ENCODE measurements at places on chromosomes 12 and 14.
A peak's percentile ranks its signal among the peaks of the same experiment; 100 is the strongest.

- no peak for DNase-seq
These were observed 79.7 kb downstream of the RIMBP2 start for GRCh38 chr12:130636370-130636769.

DNA sequence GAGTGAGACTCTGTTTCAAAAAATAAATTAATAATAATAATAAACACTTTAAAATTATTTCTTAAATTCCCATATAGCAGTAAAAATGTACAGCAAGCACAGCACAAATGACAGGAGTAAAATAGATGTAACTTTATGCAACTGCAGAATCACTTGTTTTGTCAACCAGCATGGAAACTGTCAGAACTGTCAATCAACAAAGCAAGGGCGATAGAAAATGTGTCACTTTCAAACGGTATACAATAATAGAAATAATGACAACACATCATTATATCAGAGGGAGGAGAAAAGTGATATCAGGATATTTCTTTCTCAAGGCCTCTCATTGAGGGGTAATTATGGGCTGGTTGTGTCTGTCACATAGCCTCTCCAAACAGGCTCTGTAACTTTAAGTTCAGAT is 68.2 kb downstream of the KLHL28 start:
- no peak for DNase-seq

DNA sequence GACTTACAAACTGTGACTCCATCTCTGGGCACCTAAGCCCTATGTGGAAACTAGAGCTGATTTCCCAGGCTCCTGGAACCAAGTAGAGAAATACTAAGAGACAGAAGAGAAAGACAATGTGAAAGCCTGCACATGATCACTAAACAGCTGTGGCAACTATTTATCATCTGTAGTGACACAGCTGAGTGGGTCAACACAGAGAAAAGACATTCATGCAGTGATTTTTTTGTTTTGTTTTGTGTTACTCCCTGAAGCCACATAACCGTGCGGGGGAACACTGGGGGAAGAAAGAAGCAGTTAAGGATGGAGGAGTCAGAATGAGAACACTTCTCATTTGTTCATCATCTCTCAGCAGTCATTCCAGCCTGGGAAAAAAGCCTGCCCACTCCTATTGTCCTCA is 1.5 kb downstream of the PRR4 start:
- no peak for DNase-seq

- no peak for DNase-seq
These were observed 1.3 kb upstream of the DAAM1 start for GRCh38 chr14:59187118-59187517.

GRCh38 chr12:4820971-4821370 is 88.7 kb upstream of the KCNA1 start:
- DNase-seq = no peak

DNA sequence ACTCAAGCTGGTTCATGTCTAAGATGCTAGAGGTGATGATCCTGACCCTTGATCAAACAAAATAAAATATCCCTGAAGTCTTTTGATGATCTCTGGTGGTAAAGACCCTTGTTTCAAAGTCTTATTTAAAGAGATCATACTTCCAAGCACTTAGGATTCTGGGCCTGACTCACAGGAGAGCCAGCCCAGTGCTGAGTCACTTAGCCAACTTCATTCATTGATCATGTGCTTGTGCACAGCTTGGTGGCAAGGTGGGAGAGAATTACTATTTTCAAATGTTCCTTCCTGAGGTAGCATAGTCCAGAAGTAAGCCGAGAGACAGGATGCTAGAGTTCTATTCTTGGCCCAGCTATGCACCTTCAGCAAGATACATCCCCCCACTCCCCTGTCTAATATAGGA is 40.6 kb downstream of the SCN8A start:
- DNase-seq = no peak

GRCh38 chr12:102512523-102512922 is 32.2 kb upstream of the IGF1 start:
- DNase-seq = no peak

- DNase-seq = no peak
These were observed 94.4 kb downstream of the FIGNL2 start for GRCh38 chr12:51753980-51754675.

DNA sequence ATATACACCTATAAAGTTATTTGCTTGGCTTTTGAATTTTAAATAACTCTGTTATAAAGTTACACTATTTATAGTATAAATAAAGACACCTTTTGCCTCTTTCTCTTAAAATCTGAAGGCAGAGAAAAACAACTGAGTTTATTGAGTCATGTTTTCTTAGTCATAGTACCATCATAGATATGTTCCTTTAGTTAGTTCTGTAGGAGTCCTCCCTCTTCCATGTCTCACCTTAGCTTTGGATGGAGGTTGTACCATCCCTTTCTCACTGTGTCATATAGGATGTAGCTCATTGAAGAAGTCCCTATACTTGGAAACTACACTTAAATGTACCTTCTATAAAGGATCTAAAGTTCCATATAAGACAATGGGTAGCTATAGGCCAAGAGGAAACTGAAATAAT is 39.7 kb upstream of the TSPAN8 start:
- no peak for DNase-seq

GRCh38 chr14:96979611-96980074 is 182.5 kb downstream of the VRK1 start:
- DNase-seq = no peak

DNA sequence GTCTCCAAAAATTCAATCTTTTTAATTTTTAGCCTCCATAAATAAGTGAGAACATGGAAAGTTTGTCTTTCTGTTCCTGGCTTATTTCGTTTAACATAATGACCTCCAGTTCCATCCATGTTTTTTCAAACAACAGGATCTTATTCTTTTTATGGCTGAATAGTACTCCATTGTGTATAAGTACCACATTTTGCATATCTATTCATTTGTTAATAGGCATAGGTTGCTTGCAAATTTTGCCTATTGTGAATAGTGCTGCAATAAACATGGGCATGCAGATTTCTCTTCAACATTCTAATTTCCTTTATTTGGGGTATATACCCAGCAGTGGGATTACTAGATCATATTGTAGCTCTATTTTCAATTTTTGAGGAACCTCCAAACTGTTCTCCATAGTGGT is 16.1 kb upstream of the PAH start:
- no peak for DNase-seq

GRCh38 chr12:92030618-92031017 is 115.0 kb downstream of the BTG1 start:
- no peak for DNase-seq

DNA sequence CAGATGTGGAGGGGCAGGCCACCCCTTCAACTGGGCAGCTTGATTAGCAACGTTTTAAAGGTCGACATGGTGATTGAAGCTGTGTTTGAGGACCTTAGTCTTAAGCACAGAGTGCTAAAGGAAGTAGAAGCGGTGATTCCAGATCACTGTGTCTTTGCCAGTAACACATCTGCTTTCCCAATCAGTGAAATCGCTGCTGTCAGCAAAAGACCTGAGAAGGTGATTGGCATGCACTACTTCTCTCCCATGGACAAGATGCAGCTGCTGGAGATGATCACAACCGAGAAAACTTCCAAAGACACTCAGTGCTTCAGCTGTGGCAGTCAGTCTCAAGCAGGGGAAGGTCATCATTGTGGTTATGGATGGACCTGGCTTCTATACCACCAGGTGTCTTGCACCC is 23.9 kb upstream of the AICDA start:
- no peak for DNase-seq

- no peak for DNase-seq
These were observed 145.2 kb downstream of the ADAMTS20 start for GRCh38 chr12:43406801-43407200.

GRCh38 chr12:69042970-69043369 is 110.0 kb upstream of the CPM start:
- DNase-seq = peak; percentile 13

DNA sequence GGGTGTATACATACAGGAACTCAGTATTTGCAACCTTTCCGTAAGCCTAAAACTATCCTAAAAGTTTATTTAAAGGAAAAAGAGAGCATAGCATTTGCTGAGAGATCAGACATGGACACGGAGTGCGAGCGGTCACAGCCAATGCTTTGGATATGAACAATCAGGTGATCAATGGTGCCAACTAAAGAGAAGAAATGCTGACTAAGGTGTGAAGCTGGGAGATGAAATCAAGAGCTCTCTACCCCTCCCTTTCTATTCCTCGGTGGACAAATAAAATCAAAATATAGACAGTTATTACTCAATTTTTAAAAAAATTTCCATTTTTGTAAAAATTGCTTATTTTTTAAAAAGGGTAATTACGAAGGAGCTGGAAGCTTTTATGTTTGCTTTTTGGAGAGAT is 29.2 kb downstream of the NT5DC3 start:
- no peak for DNase-seq

DNA sequence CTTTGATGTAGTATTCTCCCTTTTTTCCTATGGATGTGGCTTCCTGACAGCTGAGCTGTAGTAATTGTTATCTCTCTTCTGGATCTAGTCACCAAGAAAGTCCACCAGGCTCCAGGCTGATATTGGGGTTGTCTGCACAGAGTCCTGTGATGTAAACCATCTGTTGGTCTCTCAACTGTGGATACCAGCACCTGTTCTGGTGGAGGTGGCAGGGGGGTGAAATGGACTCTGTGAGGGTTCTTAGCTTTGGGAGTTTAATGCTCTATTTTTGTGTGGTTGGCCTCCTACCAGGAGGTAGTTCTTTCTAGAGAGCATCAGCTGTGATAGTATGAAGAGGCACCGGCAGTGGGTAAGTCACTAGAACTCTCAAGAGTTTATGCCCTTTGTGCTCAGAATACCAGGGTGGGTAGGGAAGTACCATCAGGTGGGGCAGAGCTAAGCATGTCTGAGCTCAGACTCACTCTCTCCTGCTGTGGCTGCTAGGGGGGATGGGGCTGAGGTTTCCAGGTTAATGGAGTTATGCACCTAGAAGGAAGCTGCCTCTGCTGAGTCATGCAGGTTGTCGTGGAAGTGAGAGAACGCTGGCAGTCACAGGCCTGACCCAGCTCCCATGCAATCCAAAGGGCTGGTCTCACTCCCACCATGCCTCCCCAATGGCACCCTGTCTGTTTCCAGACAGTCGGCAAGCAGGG is 3.0 kb upstream of the TAS2R14 start:
- no peak for DNase-seq

- no peak for DNase-seq
These were observed 1.8 kb downstream of the BAG5 start for GRCh38 chr14:103560691-103561090.

GRCh38 chr14:30054201-30054600 is 126.6 kb upstream of the PRKD1 start:
- no peak for DNase-seq

DNA sequence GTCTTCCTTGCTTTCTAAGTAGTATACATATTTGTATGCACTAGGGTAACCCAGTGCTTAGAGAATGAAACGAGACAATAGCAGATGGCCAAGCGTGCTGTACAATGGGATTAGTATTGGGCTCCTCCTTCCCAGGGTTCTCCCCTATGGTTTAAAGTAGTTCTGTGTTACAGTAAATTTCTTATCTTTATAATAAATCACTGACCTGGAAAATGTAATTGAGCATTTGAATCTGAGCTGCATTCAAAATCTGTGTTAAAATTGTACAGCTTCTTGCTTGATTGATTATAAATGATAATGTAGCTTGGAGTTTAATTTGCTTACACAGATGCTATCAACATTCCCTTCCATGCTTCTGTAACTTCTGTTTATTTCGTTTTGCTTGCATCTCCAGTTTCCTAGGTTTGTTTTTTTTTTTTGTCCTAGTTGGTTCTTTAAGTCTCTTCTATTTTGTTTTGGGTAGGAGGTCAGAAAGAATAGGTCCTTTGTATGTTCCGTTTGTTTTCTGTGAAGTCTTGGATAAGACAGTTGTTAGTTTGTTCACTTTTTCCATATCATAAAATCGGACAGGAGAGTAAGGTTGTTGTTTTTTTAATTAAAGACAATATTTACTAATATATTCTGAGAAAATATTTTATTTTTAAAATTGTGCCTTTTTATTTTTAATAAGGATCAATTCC is 171.2 kb downstream of the ERC1 start:
- no peak for DNase-seq

GRCh38 chr12:103024650-103025049 is 67.2 kb downstream of the ASCL1 start:
- no peak for DNase-seq

GRCh38 chr14:50051106-50051505 is 65.3 kb downstream of the VCPKMT start:
- DNase-seq = no peak

DNA sequence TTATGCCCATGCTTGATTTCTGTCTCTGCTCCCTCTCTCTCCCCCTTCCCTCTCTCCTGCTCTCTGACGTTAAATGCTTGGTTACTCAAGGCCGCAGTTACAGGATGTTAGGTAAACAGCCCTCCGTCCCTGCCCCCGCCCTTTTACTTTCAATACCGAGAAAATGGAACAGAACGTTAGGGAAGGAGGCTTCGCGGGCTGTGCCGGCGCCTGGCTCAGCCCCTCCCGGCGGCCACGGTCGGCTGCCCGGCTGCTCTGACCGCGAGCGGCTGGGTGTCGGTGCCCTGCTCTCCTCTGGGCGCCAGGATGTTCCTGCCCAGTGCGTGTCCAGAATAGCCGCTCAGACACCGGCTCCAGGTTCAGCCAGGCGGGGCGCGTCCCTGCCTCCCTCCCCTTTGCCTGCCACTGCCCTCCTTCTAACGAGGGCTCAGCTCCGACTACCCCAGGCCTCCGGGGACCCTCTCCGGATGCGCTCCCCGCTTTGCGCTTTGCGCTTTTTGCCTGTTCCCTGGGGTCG is 166.1 kb downstream of the ADCK1 start:
- peak; percentile 84 for DNase-seq

GRCh38 chr12:81963636-81964035 is 204.5 kb upstream of the PPFIA2 start:
- no peak for DNase-seq

GRCh38 chr12:6346235-6346832 is 4.5 kb upstream of the TNFRSF1A start:
- no peak for DNase-seq

DNA sequence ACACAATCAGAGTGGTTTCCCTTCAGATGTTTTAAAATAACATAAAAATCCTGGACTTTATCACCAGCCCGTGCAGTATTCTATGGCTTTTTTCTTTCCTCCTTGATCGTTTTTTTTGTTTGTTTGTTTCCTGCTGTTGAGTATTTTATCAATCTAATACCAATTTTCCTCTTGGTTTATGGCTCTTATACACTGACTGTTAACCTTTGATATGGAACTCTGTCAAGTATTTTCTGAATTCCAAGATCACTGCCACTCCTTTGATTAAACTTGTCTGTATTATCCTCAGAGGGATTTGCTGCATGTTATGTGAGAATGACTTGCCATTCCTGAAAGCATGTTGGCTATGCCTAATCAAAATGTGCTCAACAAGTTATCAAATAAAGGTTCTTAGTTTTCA is 88.4 kb downstream of the PELI2 start:
- no peak for DNase-seq
